ENCODE measurements at places on chromosomes 3 and 15.
A peak's percentile ranks its signal among the peaks of the same experiment; 100 is the strongest.

DNA sequence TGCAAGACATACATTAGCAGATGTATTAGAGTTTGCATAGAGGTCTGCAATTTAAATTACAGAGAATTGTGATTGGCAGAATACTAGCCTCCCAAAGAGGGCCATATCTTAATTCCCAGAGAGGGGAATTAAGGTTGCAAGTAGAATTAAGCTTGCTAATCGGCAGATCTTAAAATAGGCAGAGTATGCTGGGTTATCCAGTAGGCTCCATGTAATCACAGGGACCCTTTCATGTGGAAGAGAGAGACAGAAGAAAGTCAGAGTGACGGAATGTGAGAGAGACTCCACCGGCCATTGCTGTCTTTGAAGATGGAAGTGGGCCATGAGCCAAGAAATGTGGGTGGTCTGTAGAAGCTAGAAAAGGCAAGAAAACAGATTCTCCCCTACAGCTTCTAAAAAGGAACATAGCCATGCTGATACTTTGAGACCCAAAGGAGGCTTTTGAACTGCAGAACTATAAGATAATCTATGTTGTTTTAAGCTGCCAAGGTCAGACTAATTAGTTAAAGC is 38.8 kb downstream of the IMPG2 start:
- DNase-seq: no peak

DNA sequence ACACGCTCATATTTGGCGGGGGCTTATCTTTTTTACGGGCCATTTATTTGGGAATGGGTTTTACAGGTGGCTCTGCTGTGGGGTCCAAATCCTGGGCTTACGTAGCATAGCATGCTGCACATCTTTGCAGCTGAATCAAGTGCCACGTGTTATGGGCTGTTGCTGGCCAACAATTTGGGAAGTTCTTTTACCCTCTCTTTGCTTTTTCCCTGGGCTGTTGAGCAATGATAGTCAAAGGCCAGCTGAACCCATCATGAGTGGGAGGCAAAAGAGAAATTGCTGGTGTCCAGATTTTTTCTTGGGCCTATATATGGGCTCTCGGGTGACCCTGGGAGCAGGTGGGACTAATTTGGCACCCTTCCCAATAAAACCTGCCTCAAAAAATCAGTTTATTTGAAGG is 209.3 kb upstream of the SATB1 start:
- no peak for DNase-seq

DNA sequence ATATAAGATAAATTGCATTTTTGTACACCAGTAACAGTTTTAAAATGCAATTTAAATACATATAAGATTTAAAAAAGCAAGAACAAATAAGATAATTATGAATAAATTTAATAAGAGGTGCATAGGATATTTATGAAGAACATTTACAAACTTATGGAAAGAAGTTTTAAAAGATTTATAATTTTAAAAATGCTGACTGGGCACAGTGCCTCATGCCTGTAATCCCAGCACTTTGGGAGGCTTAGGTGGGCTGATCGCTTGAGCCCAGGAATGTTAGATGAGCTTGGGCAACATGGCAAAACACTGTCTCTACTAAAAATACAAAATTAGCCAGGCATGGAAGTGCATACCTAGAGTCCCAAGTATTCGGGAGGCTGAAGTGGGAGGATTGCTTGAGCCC is 37.8 kb downstream of the EOMES start:
- no peak for DNase-seq

DNA sequence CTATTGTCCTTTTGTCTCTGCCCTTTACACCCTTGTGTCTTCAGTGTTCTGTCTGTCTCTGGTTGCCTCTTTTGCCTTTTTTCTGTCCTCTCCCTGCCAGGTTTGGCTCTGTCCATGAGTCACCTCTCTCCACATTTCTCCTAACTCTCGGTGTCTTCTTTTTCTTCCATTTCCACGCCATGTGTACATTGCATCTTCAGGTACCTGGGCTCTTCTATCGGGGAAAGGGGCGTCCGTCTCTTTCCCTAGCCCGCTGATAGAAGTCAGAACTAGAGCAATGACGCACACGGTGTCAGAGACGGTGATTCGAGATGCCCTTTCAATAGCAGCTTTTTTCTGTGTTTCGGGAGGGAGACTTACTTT is 641 bp downstream of the OPA1 start:
- peak; percentile 30 for DNase-seq

DNA sequence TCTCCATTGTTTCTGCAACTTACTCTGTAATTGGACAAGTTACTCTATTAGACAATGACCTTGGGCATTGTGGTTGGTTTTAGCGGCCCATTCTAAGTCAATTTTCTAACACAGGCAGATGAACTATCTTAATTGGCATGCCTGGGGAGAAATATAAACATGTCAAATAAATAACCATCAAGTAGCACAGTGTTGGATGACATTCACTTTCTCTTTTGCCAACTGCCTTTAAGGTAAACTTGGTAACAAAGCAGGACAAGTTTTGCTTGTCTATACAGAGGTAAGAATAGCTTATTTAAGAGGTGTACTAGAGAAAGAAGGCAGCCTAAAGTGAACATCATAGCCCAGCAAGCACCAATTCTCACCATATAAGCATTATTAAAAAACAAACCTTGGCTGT is 599.6 kb downstream of the GBE1 start:
- no peak for DNase-seq

- DNase-seq: no peak
Measured at GRCh38 chr3:10352146-10352911, 31.4 kb upstream of the SEC13 start.

GRCh38 chr15:40857601-40858341 is 13.9 kb downstream of the SPINT1 start:
- DNase-seq: peak; percentile 80

- DNase-seq: no peak
Measured at GRCh38 chr3:102457644-102458043, 22.8 kb downstream of the ZPLD1 start.

DNA sequence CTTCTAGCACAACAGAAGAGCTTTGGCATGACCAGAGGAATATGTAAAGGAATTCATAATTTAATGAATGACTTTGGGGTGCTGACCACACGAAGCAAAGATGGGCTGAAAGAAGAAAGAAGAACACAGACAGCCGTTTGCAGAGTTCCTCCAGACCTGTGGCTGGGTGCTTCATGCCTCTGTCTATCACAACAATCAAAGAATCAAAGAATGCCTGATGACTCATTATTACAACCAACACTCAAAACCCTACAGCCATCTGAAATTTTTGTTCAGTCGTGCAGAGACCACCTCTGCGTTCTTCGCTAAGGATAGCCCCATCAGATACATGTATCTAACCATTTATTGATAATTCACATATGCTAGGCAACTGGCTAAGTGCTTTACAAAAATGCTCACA is 129.0 kb upstream of the PRICKLE2 start:
- no peak for DNase-seq

DNA sequence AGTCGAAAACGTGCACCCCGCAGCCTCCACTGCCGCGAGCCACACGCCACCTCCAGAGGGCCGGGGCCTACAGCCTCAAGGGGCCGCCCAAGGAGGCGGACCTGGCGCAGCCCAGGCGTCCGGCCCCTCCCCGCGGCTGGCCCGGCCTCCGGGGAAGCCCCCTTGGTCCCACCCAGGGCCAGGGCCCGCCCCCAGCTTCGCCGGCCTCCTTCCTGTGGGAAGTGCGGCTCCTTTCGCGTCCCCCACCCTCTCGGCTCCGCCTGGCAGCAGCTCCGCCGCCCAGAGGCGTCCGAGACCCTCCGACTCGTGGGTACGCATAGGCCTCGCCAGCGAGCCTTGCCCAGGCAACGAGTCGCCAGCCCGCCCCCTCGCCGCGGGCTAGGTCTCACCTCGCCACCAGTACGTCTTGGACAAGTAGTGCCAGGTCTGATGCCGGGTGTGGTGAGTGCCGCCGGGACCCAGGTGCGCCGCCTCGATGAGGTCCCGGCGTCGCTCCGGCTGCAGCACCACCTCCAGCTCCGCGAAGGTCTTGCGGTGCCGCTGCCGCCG is 642 bp downstream of the ZBTB11 start:
- DNase-seq: peak; percentile 96

GRCh38 chr3:32296251-32297204 is 58.0 kb downstream of the CMTM8 start:
- DNase-seq: peak; percentile 55

- no peak for DNase-seq
Measured at GRCh38 chr3:52087731-52088130, 31.4 kb upstream of the DUSP7 start.

DNA sequence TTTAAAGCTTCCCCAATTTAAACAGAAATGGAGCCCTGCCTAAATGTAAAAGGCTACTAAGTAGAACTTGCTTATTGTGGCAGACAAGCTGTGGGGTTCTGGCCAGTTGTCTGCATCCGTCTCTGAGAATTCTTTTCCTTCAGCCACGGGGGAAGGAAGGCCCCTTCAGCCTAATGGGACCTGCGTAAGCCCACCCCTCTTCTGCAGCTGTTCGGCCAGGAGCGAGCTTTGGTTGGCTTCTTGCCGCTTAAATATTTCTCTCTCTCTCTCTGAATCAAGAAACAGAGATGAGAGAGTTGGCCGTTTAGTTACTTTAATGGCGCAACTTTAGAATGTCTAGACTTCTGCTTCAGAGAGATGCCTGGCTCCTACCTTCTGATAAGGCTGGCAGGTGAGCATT is 151.7 kb upstream of the PROK2 start:
- no peak for DNase-seq

DNA sequence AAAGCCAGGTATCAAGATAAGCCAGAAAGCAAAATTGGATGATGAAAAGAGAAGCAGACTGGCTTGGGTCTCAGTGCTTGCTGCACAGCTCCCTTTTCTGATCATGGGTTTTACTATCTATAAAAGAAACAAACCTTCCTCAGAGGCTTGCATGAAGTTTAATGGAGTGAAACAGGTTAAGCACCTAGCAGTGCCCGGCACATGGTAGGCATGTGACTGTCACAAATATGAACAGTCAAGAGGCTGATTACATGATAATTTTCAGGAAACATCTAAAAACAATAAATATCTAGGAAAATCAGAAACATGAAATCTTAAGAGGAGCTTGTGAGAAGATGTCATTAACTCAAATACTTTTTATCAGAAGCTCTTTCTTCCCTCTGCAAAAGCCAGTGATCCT is 519.2 kb downstream of the EPHB1 start:
- DNase-seq: no peak

GRCh38 chr3:179148616-179149405 is 654 bp downstream of the PIK3CA start:
- peak; percentile 69 for DNase-seq

DNA sequence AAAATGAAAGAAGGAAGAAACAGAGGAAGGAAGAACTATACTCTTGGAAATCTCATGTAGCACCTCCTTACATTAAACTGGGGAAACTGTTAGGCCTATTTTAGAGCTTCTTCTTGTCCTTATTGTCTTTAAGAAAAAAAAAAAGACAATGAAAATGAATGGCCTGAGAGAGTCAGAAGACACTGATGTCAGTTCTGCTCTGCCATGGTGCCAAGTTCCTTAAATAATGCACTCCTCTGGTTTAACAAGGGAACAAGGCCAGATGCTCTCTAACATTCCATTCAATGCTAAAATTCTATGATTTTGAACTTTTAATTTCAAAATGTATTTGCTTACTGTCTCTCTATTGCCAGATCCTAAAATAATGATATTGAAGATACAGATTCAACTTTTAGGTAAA is 4.4 kb upstream of the MBNL1 start:
- DNase-seq: no peak

DNA sequence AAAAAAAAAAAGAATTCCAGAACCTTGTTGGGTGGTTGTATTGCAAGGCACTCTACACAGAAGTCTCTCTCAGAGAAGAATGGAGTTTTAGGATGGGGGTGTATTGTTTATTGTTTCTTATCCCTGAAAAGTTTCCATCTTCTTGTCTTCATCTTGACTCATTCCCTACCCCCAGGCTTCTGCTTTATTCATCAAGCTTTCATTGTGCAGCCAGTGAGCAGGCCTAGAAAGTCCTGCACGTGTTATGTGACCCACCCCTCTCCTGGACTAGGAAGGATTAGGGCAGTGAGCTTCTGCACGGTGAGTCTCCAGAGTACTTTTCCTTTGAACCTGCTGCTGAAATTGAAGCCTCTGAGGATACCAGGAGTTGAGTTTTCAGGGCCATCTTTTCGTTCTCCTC is 150.9 kb upstream of the IL12A start:
- no peak for DNase-seq

- DNase-seq: no peak
Measured at GRCh38 chr15:98003996-98004395, 43.5 kb downstream of the ARRDC4 start.

GRCh38 chr3:100634493-100635272 is 25.3 kb downstream of the ADGRG7 start:
- no peak for DNase-seq

Data from activated CD8-positive, alpha-beta memory T cell treated with anti-CD3 and anti-CD28 coated beads, Interleukin-2, amount 50 U/mL, for 4 hours (primary cell).